ENCODE measurements at places on chromosomes 16 and 17.

DNA sequence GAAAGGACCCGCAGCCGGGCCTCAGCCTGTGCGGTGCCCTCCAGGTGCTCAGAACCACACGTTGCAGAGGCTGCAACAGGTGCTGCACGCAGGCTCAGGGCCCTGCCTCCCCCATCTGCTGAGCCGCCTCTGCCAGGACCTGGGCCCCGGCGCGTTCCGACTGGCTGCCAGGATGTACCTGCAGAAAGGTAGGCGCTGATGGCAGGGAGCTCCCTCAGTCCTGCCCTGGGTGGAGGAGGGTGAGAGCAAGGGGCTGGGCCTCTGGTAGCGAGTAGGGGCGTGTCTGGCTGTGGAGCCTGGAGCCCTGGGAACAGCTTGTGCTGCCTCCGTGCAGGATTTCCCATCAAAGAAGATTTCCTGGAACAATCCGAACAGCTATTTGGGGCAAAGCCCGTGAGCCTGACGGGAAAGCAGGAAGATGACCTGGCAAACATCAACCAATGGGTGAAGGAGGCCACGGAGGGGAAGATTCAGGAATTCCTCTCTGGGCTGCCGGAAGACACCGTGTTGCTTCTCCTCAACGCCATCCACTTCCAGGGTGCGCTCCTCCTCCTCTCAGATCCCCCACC is 4.4 kb downstream of the SERPINF2 start:
- no peak for DNase-seq

- DNase-seq, result no peak
These were observed 53.0 kb downstream of the IQCK start for GRCh38 chr16:19771040-19771439.

DNA sequence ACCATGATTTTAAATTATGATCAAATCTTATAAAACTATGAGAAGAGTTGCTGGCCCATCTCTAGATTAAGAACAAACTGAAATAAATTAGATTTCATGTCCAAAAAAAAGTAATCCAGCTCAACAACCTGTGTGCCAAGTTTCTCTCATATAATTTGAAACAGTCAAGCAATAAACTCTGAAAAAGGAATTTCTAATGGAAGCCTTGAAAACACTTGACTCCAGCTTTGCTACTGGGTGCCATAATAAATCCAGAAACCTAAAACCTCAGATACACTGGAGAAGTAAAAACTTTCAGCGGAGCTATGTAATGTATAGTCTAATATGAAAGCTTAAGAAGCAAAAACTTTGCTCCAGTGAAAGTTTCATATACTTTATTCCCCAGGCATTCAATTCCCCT is 25.5 kb downstream of the RPGRIP1L start:
- DNase-seq, result no peak

GRCh38 chr17:57605675-57606105 is 139.4 kb downstream of the CCDC182 start:
- DNase-seq, result peak; percentile 84

DNA sequence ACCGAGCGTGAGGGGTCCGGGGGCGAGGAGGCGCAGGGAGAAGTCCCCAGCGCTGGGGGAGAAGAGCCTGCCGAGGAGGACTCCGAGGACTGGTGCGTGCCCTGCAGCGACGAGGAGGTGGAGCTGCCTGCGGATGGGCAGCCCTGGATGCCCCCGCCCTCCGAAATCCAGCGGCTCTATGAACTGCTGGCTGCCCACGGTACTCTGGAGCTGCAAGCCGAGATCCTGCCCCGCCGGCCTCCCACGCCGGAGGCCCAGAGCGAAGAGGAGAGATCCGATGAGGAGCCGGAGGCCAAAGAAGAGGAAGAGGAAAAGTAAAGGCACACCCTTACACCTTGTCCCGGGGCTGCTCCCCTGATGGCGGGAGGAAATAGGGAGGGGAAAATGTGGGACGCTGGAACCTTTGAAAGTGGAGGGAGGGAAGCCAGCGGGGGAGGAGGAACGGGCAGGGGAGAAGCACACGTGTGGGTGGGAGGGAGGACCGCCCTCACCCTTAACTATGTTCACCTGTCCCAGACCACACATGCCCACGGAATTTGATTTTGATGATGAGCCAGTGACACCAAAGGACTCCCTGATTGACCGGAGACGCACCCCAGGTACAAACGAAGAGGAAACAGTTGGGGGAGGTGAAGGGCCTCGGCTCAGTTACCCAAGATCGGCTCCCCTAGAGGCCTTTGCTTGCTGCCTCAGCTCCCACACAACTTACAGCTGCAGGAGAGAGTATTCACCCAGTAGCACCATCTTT is 916 bp downstream of the PAGR1 start:
- peak; percentile 28 for DNase-seq
